ENCODE measurements at places on chromosomes 16 and 17.

DNA sequence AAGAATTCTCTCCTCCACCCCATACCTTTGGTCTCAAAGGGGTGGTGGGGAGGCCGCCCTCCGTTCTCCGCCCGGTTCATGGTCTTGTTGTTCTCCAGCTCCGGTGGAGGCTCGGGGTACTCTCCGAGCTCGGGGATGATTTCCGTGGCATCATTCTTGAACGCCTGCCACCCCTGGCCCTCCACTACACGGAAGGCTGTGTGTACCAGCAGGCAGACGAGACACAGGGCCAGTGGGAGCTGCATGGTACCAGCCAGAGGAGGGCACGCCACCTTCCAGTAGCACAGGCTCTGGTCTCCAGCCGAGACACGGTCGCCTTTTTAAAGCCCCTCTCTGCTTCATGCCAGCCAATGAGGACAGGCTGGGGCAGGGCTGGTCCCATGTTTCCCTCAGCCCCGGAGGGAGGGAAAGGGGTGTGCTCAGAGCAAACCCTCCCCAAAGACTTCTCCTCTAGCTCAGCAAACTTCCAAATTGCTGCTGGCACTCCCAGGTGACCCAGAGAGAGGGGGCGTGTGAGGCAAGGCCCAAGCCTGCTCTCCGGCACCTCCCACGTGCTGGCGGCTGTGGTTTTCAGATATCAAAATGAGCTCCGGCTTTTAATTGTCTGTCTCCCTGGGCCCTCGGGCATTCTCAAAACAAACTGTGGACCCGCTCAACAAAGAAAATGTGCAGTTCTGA is at the start of gene SOST:
Gene SOST (minus strand): TSS at position 295 of the 678 bp plus-strand sequence. CDS start 50 bp downstream, at position 245.
- no peak for DNase-seq

- no peak for DNase-seq
These were observed 101.9 kb downstream of the STX8 start for GRCh38 chr17:9473711-9474110.

DNA sequence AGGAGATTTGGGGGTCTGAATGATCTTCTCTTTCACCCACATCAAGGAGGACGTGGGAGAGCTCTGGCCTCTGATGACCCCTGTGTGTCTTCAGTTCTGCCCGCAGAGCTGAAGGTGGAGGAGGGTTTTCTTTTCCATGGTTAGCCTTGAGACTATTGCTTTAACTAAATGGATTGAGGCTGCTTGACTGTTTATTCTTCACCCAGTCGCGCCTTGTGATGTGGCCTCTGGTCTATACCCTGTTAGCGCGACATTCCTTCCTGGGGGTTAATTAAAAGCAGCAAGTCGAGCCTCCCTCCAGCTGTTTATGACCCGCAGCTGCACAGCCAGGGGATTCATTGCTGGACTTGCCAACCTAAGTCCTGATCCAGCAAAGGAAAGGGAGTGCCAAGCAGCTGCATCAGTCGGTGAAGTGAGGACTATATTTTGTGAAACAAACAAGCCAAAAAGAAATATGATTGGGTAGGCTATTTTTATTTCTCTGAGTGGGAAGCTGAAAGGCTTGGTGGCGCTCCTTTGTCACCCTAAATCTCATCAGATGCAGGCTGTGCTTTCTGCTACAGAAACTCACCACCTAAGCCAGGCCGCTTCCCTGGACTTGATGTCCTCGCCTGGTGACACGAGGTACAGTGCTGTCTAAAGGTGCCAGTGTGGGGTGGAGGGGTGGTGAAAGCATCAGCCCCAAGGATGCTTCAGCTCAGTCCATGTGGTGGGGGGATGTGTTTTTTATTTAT is 11.0 kb upstream of the SEC14L1 start:
- no peak for DNase-seq

- DNase-seq, result peak; percentile 68
These were observed 1.5 kb upstream of the FAAP100 start for GRCh38 chr17:81553616-81554181.

GRCh38 chr17:78763561-78763960 is 18.5 kb downstream of the CYTH1 start:
- no peak for DNase-seq

GRCh38 chr16:23966597-23967394 is 131.0 kb downstream of the PRKCB start:
- no peak for DNase-seq

DNA sequence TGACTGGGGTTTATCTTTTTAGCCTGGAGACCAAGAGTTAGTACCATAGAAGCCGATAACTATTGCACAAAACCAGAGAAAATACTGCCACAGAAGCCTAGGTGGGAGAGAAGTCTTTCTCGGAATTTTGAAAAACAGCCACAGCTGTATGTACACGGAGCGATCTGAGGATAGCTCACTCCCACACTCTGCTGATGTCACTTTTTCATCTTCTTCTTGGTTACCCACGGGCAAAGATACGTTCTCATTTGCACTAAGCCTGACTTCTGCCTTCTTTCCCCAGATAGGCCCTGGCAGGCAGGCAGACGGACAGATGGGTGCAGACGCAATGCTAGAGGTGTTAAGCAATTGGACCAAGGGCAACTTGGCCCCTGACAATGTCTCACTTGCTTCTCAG is 9.1 kb upstream of the CBX4 start:
- no peak for DNase-seq

- peak; percentile 9 for DNase-seq
These were observed 82.8 kb upstream of the GSE1 start for GRCh38 chr16:85530370-85530739.

DNA sequence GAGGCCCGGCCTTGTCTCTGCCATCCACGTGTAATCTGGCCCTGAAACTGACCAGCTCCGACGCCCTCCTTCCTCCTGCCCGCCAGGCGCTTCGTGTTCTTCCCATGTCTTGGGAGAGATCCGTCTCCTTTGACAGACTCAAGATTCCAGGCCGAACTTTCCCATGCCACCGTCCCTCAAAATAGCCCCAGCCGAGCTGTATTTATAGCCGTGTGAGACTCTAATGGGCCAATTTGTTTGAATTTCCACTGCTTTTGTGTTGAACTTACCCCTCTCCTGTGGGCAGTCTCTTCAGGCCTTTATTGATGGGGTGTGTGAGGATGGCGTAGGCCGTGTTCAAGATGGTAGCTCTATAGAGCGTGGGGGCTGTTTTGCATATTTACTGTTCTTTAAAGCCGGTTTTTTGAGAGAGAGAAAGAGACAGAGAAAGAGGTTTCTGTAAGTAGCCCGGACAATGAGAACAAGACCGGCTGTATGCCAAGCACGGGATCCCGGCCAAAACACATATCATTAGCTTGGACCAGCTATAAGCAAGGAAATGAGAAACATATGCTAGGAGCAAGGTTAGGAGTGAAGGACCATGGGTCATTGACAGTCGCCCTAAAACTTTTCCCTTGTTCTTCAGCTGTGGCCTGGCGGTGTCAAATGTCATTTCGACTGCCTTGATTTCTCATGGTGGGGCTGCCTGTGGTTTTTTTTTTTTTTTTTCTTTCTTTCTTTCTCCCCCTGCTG is 124.5 kb upstream of the ZFHX3 start:
- DNase-seq, result peak; percentile 59

- DNase-seq, result no peak
These were observed 63.0 kb downstream of the NUP93 start for GRCh38 chr16:56792967-56793366.

All from NCI-H1105 (cell line).